Stimulated activated CD4-positive, alpha-beta T cell treated with anti-CD3 and anti-CD28 coated beads, Interleukin-1b, Interleukin-23, amount 100 ng/mL, for 1 hour (primary cell): ENCODE measurements at places on chromosomes 3 and 15.

- DNase-seq = no peak
Measured at GRCh38 chr3:167225821-167226220, 154.3 kb downstream of the ZBBX start.

GRCh38 chr3:114551770-114552526 lies 258.1 kb downstream of the TIGIT start:
- no peak for DNase-seq

GRCh38 chr3:105780107-105780506 lies 88.7 kb downstream of the CBLB start:
- DNase-seq = no peak

- no peak for DNase-seq
Measured at GRCh38 chr15:36666228-36666905, 86.9 kb downstream of the CDIN1 start.

DNA sequence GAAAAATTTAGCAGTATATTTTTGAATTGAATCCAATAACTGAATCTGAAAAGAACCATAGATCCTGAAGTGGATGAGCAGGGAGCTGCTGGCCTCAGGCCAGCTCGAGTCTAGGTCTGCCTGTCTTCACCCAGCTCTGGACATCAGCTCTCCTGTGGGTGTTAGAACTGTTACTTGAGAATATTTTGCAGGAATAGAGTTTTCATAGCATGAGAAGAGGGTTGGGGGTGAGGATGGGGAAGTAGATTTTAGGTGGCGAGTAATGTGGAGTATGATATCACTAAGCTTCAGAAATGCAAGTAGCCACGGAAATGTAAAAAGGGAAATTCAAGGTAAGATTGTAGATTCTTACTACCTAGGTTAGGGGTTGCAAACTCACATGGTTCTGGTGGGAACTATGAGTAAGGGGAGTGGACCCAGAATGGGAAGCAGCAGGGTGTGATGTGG lies 6.2 kb downstream of the RAB8B start:
- no peak for DNase-seq

DNA sequence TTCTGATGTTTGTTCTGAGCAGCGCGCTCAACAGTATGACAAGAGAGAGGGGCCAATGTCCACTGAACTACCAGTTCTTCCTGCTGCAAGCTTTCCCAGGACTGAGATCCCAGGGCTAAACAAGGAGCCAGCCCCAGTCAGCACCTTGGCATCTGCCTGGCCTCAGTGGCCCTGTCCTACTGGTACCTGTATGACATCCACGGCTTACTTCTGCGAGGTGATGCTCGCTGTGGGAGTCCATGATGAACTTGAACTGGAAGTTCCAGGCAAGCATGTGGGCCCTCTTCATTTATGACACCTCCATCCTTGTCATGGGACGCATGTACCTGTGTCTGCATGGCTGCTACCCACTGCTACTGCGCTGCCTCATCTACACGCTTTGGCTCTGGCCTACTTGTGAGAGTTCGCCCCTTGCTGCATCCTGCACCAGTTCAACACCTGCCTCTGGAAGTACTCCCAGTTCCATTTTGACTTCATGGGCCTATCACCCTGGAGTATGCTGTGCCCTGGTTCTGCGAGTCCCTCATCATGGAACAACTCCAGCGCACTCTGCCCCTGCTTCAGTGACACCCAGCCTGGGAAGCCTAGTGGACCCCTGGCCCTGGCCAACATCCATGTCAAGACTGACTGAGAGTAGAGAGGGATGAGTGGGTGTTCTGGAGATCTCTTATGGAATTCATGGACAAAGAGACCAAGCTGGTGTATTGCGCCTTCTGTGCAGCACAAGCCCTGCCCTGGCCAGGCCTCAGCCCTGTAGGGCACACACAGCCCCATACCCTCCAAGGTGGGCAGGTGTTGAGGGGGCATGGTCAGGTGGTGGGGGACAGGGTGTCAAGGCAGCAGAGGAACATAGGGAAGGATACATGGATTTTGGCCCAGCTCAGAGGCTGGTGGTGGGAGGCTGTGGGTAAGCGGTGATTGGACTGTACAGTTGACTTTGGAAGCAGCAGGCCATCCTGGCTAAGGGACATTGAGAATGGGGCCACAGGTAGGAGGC lies 246.8 kb downstream of the NLGN1 start:
- DNase-seq = no peak

DNA sequence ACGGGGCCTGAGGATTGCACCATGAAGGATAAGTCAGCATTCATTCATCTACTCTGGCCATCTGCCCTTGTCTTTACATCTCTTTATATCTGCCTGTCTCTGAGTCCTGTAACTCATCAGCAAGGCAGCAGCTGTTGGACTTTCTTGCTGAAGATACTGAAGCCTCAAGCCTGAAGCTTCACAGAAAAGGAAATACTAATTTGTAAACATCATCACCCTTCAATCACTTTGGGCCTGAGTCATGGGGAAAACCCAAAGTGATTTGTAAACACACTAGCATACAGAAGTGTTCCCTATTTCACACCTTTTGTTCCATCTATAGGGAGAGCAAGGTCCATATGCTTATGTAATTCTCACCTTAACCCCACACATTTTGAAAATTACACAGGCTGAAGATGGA lies 928.2 kb downstream of the EPHA3 start:
- DNase-seq = no peak

DNA sequence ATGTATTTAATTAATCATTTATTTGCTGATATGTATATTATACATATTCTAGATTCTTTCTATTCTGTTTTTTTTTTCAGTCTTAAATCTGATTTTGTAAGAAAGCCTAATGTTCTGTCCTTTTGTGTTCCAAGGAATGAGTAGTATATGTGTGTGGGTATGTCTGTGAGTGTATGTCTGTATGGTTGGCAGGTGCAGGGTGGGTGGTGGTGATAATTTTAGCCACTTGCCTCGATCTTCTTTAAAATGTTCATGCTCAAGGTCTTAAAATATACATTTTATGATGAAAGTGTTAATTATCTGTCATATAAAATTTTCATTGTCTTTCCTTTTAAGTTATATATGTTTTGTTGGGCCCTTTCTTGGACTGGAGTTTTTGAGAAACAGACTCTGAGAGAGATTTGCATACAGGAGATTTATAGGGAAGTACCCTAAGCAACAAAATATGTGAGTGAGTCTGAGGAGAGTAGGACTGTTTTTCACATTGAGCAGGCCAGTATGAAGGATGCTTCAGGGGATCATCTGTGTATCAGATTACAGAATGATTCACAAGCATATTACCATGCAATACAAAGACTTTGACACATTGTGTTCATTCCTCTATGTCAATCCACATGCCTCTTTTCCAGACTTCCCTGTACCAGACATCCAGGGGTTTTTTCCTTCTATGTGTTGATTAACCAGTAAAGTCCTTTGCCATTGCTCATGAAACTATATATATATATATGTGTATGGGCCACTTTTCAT lies 211.0 kb upstream of the DPPA4 start:
- DNase-seq = no peak

- DNase-seq = no peak
Measured at GRCh38 chr3:69012800-69013252, 658 bp downstream of the EOGT start.

- no peak for DNase-seq
Measured at GRCh38 chr3:176992565-176992964, 204.7 kb downstream of the TBL1XR1 start.

GRCh38 chr3:15490158-15490557 lies 31.3 kb downstream of the COLQ start:
- no peak for DNase-seq

- peak; percentile 33 for DNase-seq
Measured at GRCh38 chr15:92082006-92082843, 228.7 kb downstream of the SLCO3A1 start.

- DNase-seq = no peak
Measured at GRCh38 chr3:19994796-19995195, 17.3 kb downstream of the PP2D1 start.

DNA sequence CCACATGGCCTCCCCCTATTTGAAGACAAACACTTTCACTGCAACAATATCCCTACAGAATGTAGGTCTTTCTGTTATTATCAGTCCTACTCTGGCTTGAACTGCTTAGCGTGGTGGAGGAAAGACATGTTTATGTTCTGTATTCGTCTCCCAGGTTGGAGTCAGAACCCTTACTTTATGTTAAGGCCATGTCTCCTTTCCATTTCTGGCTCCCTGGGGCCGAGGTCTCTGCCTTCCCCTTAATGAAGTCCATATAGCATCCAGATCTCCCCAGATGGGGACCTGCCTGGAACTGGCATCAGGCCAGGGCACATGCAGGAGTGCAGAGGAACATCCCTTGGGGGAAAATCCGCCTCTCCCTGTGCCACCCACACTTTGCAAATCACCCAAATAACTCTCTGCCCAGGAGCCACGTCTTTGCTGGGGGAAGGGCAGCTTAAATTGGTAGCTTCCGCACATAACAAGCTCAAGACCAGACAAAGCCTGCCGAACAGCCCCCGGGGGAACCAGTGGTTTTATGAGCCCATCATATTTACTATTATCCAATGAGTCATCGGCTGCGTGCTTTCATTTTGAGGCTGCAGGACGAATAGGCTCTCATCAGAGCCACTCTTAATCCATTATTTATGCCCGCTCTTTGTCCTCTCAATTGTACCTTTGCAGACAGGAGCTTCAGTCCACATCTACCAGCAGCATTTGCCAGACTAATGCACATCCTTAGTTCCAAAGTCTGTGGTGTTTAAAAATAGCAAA lies 237.0 kb downstream of the UACA start:
- DNase-seq = no peak
